Caki2 (cell line): ENCODE measurements at places on chromosomes 16 and 17.

DNA sequence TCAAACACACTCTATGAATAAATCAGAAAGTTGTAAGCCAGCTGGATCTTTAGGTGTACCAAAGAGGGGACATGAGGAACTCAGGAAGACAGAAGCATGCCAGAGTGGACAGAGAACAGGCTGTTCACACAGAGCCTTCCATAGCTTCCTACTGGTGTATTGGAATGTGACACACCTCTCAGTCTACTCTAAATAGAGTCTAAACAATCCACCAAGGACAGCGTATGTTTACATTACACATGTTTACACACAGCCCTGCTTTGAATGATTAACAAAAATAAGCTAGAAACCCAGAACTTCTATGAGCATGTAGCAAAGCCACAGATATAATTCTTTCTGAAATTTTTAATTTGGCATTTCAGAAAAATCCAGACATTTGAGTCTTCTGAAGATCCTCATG is 1279.0 kb upstream of the CDH8 start:
- peak; percentile 18 for DNase-seq

DNA sequence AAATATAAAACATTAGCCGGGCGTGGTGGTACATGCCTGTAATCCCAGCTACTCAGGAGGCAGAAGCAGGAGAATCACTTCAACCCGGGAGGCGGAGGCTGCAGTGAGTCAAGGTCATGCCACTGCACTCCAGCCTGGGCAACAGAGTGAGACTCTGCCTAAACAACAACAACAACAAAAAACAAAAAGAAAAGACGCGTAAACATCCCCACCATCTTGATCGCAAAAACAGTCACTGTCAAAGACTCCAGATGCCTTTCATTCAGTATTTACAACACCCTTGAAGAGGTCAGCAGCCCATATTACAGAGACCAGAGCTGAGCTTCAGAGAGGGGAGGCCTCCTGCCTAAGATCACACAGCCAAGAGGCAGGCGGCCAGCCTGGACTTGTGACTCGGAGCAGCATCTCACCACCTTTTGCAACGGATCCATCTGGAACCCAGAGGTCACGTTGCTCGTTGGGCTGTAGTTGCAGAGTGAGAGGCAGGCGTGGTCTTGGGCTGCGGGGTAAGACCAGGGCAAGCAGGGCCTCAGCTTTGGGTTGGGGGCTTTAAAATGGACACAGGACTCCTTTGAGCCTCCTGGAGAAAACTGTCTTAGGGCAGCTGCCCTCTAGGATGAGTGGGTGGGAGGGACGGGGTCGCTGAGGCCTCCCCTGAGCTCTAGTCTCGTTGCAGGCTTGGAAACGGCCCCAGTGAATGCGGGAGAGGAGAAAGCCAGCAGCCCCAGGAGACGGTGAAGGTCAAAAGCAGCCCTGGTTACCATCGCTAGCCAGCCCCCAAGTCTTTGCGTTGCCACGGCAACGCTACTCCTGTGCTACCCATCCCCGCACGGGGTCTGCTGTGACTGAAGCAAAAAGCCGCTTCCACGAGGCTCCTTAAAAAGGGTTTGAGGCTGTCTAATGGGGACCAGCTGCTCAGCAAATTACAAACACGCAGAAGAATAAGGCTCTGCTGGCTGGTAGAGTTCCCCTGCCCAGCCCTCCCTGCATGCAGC is 26.1 kb downstream of the LGALS3BP start:
- DNase-seq: no peak

DNA sequence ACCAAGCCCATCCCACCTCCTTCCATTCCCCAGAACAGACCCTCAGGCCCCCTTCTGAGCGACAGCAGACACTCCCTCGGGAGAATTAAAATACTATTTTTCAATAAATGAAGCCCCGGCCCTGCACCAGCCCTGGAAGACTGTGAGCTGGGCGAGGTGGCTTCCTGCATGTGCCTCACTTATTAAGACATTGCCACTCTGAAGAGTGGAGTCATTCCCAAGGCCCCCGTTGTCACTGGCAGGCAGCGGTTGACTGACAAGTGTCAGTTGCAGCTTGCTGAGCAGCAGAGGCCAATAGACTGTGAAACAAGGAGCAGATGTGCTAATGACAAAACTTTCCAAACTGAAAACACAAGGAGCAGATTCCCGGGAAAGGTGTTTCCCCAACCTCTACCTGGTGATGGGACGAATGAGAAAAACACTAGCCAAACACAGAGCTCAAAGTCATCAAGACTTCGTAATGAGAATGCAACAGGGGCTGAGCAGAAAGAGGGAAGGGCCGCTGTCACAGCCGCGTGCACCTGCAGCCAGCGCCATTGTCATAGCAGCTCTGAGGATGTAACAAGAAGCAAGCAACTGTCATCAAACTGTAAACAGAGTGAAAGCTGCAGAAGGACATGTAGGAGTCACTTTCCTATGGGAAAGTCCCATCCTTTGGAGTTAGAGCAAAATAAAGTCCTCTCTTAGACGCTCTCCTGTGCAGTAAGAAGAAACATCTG is 232.1 kb downstream of the C16orf78 start:
- no peak for DNase-seq

DNA sequence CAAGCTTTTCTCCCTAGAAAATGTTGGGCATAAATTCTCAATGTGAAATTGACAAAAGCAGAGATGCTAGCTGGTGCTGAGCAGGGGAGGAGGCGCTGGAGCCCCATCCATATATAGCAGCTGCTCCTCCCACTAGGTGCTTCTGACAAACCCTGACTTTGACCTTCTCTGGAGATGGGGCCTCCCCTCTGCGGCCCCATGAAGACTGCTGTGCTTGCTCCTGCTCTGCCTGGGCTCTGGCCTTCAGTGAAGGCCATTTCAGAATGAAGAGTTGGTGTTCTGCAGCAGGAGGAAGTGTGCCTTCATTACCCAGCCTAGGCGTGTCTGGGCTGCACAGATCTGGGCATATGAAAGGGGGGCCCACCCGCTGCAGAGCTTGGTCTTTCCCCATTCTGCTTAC is 29.7 kb downstream of the ASIC2 start:
- no peak for DNase-seq

DNA sequence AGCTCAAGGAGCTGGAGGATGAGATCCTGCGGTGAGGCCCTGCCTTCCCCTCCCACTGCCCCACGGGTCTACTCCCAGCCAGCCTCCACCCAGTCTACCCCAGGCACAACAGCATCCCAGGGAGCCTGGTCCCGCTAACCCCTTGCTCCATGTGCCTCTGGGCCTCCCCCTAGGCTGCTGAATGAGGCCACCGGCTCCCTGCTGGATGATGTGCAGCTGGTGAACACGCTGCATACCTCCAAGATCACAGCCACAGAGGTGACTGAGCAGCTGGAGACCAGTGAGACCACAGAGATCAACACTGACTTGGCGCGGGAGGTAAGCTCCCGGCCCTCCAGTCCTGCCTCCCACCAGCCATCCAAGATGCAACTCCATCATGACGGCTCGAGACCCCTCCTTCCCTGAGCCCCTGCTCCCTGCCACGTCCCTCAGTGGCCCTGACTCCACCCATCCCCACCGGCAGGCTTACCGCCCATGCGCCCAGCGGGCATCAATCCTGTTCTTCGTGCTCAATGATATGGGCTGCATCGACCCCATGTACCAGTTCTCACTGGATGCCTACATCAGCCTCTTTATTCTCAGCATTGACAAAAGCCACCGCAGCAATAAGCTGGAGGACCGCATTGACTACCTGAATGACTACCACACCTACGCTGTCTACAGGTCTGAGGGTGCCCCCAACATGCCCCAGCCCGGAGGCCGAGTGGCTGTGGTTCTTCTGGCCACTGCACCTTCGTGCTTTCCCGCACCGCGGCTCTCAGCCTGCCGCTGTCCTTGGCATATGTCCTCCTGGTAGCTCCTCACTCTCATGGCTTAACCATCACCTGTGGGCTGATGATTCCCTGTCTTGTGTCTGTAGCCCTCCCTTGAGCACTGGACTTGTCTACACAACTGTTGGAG is 15.0 kb upstream of the KDM6B start:
- DNase-seq: no peak

DNA sequence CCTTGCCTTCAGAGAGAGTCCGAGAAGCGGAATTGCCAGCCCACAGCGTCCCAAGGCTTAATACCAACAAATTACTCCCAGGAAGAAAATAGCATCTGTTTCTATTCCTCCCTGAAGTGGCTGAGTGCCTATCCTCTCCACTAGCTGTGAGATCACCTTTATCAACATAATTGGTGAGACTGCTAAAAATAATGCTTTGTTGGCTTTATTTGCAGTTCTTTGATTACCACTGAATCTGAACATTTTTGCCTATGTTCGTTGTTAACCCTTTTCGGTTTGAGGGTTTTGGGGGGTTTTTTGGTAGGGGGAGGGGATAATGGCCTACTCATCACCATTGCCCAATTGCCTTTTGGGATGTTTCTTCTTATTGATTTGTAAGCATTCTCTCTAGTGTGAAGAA is 31.0 kb downstream of the MMP15 start:
- no peak for DNase-seq

- DNase-seq: no peak
Measured at GRCh38 chr17:20068445-20068844, 59.3 kb downstream of the SPECC1 start.

DNA sequence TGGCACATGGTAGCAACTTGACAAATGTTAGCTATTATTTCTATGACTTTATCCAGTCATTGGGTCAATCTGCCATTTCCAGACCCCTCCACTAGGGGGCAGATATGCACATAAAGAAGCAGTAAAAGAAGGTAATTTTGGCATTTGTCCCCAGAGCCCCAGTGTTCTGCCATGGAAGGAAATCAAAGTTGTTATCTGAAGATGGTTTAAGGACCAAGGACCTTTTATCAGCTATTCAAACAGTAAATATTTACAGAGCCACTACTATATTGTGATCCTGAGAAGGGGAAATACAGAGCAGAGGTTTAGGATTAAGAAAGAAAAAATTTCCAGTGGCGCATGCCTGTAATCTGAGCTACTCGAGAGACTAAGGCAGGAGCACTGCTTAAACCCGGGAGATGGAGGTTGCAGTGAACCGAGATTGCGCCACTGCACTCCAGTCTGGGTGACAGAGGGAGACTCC is 20.0 kb downstream of the TRAF4 start:
- DNase-seq: peak; percentile 66

DNA sequence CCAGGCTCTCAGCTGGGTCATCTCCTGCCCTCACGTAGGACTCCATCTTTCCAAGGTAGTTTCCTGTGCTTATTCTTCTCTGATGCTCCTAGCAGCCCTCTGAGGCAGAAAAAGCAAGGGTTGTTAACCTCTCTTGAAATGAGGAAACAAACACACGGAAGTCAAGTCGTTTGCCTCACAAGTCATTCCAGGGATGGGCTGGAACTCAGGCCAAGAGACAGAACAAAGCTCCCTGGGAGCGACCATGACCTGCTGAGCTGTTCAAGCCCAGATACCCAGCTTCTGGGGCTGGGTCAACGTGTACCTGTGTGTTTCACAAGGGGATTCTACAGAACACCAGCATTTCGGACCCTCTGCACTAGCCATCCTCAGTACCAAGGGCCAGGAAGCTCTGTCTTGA is 28.1 kb downstream of the SRL start:
- no peak for DNase-seq

GRCh38 chr17:20059728-20060188 is 50.6 kb downstream of the SPECC1 start:
- DNase-seq: peak; percentile 80

DNA sequence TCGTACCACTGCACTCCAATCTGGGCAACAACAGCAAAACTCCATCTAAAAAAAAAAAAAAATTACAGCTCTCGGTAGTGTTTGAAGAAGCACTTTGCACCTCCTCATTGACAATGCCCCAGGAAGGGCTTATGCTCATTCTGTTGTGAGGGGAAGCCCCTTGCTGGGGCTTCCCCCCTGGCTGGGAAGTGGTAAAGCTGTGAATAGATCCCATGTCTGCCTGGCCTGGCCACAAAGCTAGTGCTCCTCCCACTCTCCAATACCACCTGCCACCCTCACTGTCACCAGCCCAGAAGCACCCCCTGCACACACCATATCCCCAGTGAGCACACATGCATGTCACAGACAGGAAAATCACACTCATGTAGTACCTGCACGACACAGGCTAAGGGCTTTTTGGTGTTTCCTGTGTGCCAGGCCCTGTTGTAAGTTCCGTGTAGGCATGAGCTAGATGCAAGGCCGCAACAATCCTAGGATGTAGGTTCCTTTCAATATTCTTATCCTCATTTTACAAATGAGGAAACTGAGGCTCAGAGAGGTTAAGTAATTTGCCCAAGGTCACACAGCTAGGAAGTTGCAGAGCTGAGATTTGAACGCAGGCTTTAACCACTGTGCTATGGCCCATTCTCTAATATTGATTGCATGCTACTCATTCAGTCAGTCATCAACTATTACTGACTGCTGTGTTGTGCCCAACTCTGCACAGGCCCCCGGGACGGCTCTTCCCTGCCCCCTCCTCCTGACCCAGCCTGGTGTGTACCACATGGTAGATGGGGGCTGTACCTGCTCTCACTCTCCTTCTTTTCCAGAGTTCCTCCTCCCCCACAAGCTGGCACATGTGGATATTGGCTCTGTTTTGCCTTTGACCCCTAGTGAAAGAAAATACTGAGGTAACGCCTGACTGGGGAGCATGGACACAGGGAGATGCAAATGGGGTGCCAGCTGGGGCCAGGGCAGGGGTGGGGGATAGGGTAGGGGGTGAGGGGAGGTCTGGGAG is 11.9 kb upstream of the COL1A1 start:
- no peak for DNase-seq
